ENCODE measurements at places on chromosomes 4 and X.

DNA sequence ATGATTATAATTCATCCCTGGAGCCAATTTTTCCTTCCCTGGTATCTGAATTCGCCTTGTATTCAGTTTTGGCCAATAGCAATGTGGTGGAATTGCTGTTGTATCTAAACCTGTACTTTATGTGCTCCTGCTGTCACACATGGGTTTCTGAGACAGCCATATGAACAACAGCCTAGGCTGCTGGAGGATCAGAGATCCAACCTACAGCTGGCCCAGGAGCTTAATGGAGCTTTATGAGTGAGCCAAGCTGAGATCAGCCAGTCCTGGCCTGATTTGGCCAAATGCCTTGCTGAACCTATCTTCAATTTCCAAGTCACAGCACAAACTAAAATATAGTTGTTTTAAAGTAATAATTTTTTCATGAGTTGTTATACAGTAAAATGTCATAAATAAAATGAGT is 1071.5 kb downstream of the PCDH7 start:
- no peak for DNase-seq

- DNase-seq: no peak
These were observed 24.7 kb downstream of the NAT8L start for GRCh38 chr4:2083826-2084160.

DNA sequence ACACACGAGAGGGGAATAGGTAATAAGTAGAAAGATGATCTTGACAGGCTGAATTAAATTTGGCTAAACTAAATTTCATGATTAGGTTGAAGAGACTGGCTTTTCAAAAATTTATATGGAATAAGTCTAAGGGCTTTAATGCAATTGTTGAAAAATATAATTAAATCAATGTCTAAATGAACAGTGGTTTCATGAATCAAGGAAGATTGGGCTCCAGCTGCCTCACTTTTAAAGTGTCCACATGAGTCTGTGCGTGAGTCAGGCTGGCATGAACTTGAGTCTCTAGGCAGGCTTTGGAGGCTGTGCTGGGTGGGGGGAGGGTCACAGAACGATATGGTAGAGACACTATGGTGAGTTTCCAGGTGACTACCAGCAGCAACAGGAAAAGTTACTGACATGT is 111.9 kb downstream of the SORBS2 start:
- no peak for DNase-seq

GRCh38 chr4:102268355-102268754 is 76.9 kb downstream of the SLC39A8 start:
- no peak for DNase-seq

DNA sequence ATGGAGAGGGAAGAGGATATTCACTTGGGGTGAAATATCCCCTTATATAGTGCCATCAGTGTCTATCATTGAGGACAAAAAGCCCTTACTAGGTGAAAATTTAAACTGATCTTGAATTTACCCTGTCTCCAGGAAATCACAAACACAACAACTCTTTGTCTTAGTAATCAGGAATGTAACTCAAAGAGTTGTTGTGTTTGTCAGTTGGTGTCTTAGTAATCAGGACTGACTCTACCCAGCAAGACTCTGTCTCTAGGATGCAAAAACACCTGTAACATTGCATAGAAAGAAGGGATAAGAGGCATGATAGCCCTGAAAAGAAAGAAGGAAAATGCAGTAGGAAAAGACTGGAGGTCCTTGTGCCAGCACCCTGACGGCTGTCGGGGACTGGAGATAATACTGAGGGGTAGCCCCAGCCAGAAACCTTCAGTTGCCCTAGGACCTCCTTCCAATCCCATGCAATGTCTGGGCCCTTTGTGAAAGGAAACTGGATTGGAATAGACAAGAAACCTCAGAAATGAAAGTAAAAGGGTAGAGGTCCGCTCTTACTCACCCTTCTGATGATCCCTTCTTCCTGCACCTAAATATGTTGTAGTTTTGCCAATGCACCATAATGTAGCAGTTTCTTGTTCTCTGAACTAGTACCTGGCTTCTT is 45.3 kb downstream of the HMGB2 start:
- peak; percentile 17 for DNase-seq

GRCh38 chr4:189494407-189494806 is 446.3 kb upstream of the FRG1 start:
- DNase-seq: no peak

DNA sequence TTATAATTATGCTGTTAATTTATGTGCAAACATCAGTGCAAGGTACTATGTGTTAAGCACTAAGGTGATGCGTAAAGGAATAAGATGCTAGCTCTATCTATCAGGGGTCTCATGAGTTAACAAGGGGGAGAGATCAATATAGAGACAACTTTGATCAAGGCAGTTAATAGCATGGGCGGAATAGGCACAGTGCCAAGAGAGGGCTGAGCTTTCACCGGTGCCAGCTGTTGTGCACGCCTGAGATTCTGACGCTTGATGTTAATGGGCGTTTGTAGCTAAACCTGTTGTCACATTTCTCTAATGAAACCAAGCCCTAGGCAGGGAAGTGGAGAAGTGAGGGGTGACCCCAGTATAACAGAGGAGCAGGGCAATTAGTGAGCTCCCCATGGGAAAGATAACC is 86.0 kb upstream of the NMU start:
- DNase-seq: no peak

All from activated CD4-positive, alpha-beta T cell treated with anti-CD3 and anti-CD28 coated beads, Interleukin-2, Interleukin-6, amounts not matched to agents 100 ng/mL and 50 ng/mL, durations not matched to agents 16 hours and 8 hours (primary cell).